ENCODE measurements at places on chromosomes 1 and 21. TPM values are rescaled to one million over a fixed set of nuclear protein-coding genes. Genes with fewer than 3 reads are reported as not detected.

GPR161 gene
- 10.5 TPM for total RNA-seq

PUM1 gene
- 55.1 TPM for total RNA-seq

FAM167B gene
- 2.8 TPM for total RNA-seq

HORMAD1 gene
- not detected for total RNA-seq

LMO4 gene
- 49.1 TPM for total RNA-seq

C8A gene
- not detected for total RNA-seq

SPRR4 gene
- not detected for total RNA-seq

ANP32E gene
- 18.0 TPM for total RNA-seq

ARTN gene
- not detected for total RNA-seq

RNASEL gene
- 12.2 TPM for total RNA-seq

IL20 gene
- not detected for total RNA-seq

RAB25 gene
- total RNA-seq = not detected

Data from cardiac atrium fibroblast (primary cell).